ENCODE measurements at places on chromosomes 1 and 21. TPM values are rescaled to one million over a fixed set of nuclear protein-coding genes. Genes with fewer than 3 reads are reported as not detected.

PAX7 gene
- not detected for total RNA-seq

OR2L8 gene
- not detected for total RNA-seq

SPATA21 gene
- total RNA-seq: not detected

CACHD1 gene
- 0.76 TPM for total RNA-seq

LCE2C gene
- total RNA-seq: not detected

FAM43B gene
- total RNA-seq: 0.13 TPM

DARS2 gene
- total RNA-seq: 15.8 TPM

GPR161 gene
- 22.6 TPM for total RNA-seq

CRABP2 gene
- 13.8 TPM for total RNA-seq

SLC25A34 gene
- total RNA-seq: 0.73 TPM

S100A7A gene
- not detected for total RNA-seq

KCNE1 gene
- 0.36 TPM for total RNA-seq

ECM1 gene
- total RNA-seq: 72.5 TPM

CFHR1 gene
- total RNA-seq: 1.6 TPM

TNNI3K gene
- total RNA-seq: not detected

LCE2B gene
- not detected for total RNA-seq

AKNAD1 gene
- 0.33 TPM for total RNA-seq

LENEP gene
- total RNA-seq: 0.33 TPM
